Activated CD4-positive, alpha-beta T cell treated with anti-CD3 and anti-CD28 coated beads, Interleukin-2, amount 50 U/mL, for 4 hours (primary cell): ENCODE measurements at places on chromosomes 5 and 9.
A peak's percentile ranks its signal among the peaks of the same experiment; 100 is the strongest.

DNA sequence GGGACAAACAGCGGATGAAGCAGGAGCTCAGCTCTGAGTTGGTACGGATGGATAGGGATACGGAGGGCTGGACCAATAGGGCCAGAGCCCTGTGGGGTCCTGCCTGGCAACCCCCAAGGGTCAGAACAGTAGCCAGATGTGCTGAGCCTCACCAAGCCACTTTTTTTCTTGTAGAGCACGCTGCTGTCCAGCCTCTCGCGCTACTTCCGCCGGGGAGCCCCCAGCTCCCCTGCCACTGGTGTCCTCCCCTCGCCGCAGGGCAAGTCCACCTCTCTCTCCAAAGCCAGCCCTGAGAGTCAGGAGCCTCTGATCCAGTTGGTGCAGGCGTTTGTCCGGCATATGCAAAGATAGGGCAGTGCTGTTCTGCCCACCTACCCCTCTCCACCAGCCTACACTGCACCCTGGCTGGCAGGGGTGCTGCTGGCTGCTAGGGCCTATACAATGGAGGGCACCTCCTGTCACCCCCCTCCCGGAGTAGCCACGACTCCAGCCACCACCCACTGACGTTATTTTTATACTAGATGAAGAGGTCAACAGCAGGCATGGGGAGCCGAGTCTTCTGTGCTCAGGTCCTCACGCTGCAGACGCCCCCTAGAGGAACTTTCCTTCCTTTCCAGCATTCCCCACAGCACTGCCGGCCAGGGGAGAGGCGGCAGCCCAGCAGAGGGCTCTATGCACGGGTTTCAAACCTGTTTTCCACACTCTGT is 21.6 kb downstream of the SH3GLB2 start:
- DNase-seq, result peak; percentile 37

GRCh38 chr5:9924614-9925013 is 294.5 kb upstream of the TAS2R1 start:
- DNase-seq, result no peak

GRCh38 chr9:92988215-92988768 is 41.0 kb downstream of the FGD3 start:
- DNase-seq, result no peak

- no peak for DNase-seq
Measured at GRCh38 chr9:124297551-124297901, 39.8 kb downstream of the NEK6 start.

GRCh38 chr5:35371951-35372426 is 141.7 kb upstream of the PRLR start:
- no peak for DNase-seq

GRCh38 chr9:101514071-101514470 is 19.6 kb upstream of the RNF20 start:
- DNase-seq, result no peak

DNA sequence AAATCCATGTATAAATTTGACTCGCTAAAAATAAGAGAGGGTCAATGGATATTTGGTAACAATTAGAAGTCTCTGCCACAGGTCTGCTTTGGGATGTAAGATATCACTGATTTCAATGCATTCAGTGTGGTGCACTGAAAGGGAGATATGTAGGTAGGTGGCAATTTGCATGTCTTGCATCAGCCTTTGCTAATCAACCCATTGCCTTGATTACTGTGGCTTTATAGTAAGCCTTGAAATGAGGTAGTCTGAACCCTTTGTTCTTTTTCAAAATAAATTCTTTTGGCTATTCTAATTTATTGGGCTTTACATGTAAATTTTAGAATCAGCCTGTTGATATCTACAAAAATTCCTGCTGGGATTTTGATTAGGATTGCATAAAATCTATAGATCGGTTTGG is 15.8 kb upstream of the TBCA start:
- DNase-seq, result no peak

- DNase-seq, result no peak
Measured at GRCh38 chr9:84439250-84439649, 98.7 kb upstream of the SLC28A3 start.

DNA sequence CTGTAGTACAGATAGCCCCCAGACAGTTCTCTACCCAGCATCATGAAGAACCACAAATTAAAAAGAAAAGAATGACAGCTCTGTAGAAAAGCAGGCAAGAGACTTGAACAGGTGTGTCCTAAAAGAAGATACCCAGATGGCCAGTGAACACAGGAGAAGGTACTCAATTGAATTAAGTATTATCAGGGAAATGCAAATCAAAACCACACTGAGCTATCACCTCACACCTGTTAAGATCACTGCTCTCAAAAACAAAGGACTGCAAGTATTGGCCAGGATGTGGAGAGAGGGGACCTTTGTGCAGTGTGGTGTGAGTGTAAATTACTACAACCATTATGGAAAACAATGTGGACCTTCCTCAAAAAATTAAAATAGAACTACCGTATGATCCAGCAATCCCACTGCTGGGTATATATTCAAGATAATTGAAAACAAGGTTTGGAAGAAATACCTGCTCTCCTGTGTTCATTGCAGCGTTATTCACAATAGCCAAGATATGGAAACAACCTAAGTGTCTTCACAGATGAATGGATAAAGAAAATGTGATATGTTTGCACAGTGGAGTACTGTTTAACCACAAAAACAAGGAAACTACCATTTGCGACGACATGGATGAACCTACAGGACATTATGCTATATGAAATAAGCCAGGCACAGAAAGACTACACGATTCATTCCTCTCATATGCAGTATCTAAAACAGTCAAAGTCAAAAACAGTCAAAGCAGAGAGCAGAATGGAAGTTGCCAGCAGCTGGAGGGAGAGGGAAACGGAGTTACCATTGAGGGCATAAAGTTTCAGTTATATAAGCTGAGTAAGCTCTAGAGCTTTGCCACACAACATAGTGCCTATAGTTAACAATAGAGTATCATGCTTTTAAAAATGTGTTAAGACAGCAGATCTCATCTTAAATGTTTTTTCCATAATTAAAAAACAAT is 102.6 kb downstream of the WNK2 start:
- no peak for DNase-seq

DNA sequence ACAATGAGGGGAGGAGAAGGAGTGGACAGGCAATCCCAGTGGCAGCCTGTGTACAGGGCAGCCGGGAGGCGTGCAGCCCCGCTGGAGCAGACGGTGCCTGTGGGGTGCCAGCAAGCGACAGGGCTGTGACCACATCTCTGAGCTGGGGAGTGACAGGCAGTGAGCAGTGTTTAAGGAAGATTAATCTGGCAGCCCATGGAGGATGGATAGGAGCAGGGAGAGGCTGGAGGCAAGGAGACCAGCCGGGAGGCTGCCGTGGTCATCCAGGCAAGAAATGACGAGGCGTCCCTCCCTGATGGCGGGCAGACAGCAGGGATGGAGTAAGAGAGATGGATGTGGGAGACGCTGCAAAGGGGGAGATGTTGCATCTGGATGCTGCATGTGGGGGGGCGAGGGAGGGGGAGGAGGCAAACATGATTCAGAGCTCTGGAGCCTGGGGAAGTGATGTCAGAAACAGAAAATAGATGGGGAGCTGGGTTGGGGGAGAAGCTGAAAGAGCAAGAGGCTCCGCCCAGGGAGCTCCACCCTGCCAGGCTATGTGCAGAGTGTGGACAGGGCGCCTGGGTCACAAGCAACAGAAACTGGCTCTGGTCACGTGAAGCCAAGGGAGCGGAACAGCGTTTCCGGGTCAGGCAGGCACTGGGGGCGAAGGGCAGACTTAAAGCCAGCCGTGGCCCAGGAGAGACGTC is 12.6 kb downstream of the UNC5A start:
- no peak for DNase-seq

DNA sequence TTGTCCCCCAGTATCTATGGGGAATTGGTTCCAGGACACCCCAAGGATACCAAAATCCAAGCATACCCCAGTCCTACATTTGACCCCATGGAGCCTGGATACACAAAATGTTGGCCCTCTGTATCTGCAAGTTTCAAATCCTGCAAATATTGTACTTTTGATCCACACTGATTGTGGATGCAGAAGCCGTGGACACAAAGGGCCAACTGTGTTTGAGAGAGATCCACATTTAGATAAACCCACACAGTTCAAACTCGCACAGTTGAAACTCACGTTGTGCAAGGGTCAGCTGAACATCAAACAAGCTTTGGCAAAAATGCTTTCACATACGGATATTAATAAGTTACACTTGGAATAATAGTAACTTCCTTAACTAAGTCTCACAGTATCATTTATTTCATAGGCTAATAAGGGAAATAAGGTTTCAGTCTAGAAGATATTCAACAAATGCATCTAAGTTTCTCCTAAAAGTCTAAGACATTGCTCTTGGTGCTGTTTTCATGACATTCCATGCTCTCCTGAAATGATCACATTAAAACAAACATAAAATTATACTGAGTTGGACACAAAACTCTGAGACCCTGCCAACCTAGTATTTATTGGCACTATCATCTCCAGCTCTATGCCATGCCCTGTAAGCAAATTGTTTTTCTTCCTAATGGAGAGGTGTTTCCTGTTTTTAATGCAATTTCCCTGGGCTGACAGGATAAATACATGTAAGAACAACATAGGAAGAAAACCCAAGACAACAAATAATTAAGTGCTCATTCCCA is 32.3 kb downstream of the ACTL7A start:
- no peak for DNase-seq
